Choroid plexus epithelial cell (primary cell): ENCODE measurements at places on chromosomes 5 and 9.
A peak's percentile ranks its signal among the peaks of the same experiment; 100 is the strongest.

DNA sequence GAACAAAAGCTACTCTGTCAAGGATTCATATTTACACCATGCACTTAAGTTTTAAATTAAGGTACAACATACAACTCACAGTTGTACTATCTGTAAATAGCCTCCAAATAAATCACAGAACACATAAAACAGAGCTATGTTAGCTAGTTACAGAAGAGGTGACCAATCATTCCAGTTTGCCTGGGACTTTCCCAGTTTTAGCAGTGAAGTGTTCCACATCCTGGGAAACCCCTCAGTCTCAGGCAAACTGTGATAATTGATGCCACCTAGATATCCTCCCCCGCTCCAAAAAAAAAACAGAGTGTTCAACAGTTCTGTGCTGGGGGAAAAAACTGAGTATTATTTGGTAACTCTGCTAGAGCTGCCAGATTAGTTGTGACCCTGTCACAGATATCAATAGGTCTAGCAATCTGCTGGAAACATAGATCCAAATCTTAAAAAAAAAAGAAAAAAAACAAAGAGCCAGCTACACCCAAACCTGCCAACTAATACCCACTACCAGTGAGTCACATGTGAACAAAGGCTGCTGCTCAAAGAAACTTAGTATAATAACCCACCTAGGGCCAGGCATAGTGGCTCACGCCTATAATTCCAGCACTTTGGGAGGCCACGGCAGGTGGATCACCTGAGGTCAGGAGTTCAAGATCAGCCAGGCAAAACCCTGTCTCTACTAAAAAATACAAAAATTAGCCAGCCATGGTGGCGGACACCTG is 5.7 kb downstream of the TBCA start:
- no peak for DNase-seq

DNA sequence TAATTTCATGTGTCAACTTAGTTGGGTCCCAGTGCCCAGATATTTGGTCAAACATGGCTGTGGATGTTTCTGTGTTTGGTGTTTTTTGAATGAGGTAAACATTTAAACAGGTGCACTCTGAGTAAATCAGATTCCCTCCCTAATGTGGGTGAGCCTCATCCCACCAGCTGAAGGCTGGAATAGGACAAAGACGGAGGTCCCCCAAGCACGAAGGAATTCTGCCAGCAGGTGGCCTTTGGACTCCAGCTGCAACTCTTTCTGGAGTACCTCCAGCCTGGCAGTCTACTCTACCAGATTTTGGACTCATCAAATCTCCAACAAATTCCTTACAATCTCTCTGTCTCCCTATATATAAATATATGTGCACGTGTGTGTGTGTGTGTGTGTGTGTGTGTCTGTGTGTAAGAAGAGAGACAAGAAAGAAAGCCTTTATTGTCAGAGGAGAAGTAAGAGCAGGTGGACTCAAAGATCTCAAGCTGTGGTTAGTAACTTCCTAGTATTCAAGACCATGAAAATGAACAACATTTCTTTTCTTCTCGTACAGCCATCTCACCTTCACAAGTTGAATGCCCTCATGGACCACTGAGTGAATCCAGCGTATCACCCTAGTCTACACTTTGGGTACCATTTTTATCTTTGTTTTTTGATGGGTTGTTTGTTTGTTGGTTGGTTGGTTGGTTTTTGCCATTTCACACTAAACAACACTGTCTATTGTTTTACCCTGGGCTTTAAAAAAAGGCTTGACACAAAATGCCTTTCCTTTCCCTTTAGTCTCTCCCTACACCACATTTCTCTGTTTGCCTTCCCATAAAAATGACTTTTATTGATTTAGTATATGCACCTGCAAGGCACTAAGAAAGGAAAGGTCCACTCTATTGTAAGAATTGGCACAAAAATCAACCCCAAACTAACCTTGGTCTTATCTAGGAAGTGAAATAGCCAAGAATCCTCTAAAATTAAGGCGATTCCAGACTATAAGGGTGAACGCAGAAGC is 118.7 kb downstream of the TENT4A start:
- no peak for DNase-seq

DNA sequence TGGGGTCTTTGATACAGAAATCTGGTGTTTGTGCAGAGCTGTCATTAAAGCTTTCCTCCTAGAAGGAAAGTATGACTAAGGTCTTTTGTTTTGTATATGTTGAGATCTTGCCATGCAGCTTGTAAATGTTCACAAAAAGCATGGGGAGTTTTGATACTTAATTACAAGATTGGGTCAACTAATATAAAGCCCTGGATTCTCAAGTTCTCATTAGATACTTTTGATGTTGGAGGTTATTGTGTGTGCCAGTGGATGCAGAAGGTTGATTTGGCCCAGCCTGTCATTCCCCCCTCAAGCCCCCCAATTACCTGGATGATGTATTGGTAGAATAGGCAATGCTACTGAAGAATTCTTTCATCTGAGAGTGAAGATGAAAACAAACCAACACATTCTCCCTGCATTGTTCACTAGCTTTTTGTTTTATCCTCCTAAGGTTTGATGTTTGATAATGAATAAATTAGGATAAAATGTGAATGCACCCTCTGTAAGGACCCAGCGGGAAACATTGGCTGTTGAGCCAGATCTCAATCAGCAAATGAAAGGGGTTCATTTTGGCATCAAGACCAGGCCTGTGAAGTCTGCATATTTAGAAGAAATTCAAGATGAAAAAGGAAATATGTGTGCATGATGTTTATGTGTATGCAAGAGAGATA is 61.9 kb upstream of the ADAMTS19 start:
- DNase-seq, result no peak

DNA sequence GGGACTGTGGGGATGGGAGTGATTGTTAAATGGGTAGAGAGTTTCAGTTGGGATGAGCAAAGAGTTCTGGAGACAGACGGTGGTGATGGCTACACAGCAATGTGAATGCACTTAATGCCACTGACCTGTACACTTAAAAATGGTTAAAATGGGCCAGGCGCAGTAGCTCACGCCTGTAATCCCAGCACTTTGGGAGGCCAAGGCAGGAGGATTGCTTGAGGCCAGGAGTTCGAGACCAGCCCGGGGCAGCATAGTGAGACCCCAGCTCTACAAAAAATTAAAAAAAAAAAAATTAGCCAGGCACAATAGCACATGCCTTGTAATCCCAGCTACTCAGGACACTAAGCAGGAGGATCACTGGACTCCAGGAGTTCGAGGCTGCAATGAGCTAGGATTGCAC is 7.7 kb downstream of the LMAN2 start:
- DNase-seq, result no peak

GRCh38 chr5:157324237-157324636 is 58.3 kb downstream of the CYFIP2 start:
- DNase-seq, result peak; percentile 7

GRCh38 chr9:90783552-90783951 is 18.1 kb upstream of the SYK start:
- no peak for DNase-seq

DNA sequence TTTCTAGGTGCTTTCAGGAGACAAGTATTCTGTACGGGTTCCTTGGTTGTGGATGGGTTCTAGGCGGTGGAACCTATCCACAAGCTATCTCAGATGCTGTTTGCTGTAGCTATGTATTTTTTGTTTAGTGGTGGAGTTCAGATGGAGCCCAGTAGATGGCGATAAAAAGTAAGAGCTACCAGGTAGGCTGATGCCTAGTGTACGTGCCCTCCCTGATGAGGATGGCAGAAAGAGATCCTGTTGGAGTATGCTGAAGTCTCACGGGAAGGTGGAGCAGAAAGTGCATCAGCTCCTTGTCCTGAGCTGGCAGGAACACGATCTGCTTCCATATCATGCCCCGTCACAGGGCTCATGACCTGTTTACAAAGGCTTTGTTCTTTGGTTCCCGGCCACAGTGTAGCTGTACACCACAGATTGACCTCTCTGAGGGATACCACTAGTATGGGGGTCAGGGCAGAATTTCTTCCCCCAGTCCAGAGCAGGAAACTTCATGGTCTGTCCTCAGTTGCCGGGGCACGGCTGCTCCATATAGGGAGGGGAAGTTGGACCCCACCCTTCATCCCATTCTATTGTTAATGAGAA is 12.6 kb upstream of the UGT3A2 start:
- peak; percentile 71 for DNase-seq

DNA sequence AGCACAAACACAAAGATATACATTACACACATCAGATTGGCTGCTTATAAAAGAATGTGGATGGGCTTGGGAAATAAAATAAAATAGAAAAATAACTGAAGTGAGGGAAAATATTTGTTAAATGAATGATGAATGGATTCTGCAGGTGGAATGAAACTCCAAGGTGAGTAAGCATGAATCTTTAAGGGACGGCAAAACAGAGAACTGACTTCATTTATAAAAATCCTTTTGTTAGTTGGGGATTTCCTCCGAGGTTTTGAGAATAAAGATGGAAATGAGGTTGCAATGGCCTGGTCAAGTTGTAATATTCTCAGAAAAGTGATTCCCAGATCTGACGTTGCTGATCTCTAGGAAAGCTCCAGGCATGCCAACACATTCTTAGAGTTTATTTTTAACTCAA is 20.9 kb upstream of the SEMA6A start:
- no peak for DNase-seq

DNA sequence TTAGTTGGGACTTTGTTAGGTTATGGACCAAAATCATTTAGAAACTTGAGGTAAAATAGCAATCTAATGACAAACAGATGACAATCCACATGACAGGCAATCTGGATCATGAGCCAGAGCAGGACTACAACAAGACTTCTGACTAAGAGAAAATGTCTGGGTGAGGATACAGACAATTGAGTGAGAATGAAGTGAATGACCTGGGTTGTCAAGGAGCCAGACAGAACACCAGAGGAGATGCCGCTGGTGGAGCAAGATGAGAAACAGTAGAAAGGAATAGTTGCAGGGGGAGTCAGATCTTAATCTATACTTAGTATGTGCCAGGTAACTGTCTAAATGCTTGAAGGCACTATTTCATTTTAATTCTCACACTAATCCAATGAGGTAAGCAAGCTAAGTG is 277.8 kb downstream of the PRELID2 start:
- DNase-seq, result no peak

DNA sequence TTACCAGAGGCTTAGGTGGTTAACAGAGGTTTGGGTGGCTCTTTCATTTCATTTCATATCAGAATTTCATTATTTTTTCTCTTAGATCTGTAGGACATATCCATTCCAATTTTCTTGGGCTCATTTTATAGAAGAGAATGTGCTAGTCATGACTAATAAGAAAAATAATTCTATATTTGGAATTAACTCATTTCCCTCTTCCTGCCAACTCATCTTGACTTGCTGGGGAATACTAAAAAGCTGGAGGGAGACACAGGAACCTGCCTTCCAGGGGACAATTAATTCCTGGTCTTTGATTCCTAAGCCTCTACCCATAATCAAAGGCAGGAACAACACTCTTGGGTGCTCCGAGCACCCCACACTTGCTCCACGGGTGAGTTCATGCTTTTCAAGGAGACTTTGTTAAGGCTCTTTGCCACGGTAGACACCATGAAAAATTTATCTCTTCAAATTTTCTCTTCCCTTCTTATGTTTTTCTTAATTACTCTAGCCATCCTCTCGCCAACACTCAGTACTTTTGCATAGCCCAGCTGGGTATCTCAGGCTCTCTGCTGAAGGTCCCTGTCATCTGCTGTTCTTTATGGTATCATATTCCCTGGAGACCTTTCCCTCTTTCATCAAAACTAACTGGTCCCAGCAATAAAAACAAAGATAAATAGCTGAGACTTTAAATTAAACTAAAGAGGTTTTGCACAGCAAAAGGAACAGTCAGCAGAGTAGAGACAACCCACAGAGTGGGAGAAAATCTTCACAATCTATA is 273.9 kb downstream of the NPR3 start:
- peak; percentile 36 for DNase-seq

GRCh38 chr5:89105836-89106235 is 222.9 kb upstream of the MEF2C start:
- peak; percentile 2 for DNase-seq

DNA sequence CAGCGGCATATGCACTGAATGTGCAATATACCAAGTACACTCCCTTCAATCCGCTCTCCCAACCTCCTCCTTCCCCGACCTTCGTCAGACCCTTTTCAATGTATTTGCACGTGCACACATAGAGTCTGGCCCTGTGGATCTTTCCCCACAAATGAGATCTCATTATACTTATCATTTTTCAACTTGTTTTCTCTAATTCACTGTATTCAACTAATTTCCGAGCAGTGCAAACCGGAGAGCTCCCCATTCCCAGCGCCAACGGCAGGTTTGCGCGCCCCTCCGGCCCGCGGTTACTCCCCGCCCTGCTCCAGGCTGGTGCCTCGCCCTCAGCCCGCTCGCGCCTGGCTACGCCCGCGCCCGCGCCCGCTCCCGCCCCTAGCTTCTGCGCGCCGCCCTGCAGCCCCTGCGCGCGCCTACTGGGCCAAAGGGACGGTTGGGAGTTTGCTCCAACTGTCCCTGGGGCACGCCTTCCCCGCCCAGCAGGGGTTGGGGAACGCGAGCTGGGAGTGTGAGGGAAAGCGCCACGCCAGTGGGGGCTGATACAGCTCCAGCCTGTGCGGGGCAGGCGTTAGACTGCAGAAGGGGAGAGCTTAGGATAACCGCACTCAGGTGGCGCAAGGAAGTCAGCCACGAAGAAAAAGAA is 3.3 kb upstream of the CDC20B start:
- no peak for DNase-seq

DNA sequence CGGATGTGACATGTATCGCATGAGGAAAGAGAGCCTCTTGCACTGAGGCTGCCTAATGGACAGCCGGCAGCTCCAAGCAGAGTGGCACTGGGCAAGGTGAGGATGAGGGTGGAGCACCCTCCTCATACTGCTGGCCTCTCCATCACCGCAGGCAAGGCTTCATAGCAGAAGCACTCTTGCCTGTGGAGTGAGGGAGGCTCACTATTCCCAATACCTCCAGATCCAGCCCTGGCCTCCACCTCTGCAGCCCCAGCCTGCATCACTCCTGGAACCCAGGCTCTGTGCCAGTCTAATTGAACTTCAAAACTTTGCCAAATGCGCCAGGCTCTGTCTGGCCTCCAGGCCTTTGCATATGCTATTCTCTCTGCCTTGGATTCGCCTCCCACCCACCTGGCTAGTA is 29.7 kb upstream of the ARAP3 start:
- DNase-seq, result no peak

GRCh38 chr5:84436866-84437265 is 52.2 kb upstream of the EDIL3 start:
- DNase-seq, result peak; percentile 42
